ENCODE measurements at places on chromosomes 7 and 10.

DNA sequence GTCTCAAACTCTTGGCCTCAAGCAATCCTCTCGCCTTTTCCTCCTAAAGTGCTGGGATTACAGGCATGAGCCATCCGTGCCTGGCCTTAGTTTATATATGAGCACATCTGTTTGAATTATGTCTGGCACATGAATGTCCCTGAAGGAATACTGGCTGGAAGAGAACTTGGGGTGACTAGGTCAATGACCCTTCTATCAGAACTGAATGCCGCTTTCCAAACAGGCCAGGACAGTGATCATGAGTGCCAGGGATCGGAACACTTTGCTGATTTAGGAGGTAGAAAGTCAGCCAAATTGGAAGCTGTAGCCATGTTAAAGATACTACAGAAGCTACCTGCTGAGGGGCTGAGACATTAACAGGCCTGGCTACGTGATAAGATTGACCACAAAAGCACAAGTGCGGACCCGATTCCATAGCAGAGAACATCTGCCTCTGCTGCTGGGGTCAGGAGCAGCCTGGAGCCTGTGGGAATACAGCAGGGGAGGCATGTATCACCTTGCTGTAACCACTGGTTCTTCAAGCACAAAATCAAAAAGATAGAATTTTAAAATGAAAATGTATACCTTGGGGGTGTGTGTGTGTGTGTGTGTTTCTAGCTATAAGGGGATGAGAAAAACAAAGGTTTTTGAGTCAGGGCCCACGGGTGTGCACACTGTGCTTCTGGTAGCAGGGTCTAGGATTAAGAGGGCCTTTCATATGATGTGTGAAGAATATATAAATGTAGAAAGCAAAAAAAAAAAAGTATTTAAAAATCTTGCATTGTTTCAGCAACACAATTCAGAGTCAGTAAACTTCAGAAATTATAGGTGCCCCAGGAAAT, 293.7 kb downstream of the BBS9 start:
- DNase-seq, result no peak

DNA sequence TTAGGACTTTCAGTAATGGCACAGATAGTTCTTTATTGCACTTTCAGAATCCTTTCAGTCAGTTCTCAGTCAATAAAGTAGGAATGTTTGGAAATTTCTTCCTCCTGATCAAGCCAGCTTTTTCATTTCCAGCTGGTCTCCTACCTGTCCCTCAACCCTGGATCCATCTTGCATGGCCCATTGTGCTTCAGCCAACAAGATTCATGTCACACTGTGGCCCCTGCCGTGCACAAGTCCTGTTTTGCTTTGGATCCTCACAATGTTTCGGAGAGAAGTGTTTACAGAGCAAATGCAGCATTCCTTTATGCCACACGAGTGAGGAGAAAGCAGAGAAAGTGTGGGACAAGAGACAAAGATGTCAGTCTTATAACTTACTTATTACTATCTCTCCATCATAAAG, 1694.7 kb upstream of the LRRTM3 start:
- no peak for DNase-seq

DNA sequence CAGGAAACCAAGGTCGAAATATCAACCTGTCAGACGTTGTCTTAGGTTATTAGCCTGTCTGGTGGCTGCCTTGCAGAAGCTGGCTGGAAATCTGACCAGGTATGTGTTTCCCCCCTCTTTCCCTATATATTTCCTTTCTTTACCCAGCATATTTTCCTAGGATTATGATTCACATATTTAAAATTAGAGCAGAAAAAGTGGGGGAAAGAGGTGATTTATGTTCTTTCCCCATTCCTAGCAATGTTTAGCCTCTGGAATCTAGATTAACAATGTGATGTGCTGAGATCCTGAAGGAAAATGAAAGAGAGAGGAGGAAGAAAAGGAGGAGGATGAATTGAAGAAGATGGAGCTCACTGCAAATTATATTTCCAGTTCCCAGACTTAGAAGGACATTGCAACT, 421.4 kb upstream of the AUTS2 start:
- no peak for DNase-seq

GRCh38 chr10:73906524-73907447, 4.1 kb upstream of the PLAU start:
- DNase-seq, result no peak

DNA sequence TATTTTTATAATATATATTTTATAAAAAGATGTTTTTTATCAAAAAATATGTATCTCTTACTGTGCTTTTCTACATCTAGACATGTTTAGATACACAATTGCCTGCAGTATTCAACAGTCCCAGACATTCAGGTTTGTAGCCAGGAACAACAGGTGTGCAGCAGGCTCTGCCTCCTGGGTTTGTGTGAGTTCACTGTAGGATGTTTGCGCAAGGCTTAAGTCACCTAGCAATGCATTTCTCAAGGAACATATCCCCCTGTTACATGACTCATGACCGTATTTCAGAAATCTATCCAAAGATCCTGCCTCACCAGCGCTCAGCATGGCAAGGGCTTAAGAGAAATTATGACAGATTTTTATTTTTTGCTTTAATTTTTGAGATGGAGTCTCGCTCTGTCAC, 41.5 kb downstream of the PITRM1 start:
- DNase-seq, result no peak

- no peak for DNase-seq
Measured at GRCh38 chr7:106100863-106101629, 11.1 kb downstream of the SYPL1 start.

- no peak for DNase-seq
Measured at GRCh38 chr10:32139223-32140073, 83.2 kb upstream of the KIF5B start.

DNA sequence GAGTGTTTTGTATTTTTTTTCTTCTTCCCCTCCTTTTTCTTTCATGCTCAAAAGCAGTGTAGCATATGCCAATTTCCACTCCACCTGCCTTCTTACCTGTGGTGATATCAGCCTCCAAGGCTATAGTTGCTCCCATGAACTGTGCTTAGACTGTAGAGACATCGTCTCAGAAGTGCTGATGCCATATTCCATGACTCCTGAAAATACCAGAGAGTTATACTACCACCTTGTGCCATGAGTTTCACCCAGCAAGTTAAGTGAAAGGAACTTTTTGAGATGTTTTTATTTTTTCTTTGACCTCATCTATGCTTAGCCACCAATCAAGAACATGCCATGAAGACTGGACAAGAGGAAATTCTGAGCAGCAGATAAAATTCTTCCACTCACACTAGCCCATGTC, 142.8 kb upstream of the SEMA3E start:
- DNase-seq, result no peak

DNA sequence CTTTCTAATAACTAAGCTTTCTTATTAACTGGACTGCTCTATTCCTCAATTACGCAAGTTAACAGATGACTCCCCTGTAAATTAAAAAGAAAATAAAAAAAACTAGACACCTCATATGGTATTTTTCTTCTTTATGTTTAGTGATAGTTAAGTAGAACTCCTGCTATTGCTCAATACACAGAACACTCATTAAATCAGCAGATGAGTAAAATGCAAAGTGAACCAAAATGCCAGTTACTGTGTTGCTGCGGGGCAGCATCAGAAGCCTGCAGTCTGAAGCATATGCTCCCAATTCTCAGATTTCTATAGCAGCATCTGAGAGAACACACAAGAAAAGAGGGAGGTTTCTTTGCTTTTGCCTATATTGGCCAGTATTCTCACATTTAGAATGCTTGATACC, 28.4 kb downstream of the CDK6 start:
- DNase-seq, result no peak

DNA sequence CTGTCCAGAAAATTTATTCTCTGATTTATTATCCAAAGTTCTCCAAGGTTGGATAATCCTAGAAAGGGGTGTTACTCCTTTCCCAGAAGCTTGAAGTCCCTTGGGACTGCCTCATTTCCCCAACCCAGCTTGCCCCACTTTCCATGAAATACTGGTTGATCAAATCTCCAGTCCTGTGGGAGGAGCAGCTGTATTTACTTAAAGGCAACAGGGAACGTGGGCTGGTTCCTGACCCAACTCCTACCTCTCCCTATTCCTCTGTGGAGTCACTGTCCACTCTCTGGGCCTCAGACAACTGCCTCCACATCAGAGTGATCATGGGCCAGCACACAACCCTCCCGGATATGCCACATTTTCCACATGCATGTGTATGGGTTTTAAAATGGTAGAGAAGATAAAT, 166.2 kb upstream of the PRR15 start:
- DNase-seq, result no peak

- no peak for DNase-seq
Measured at GRCh38 chr7:146652176-146652575, 535.6 kb downstream of the CNTNAP2 start.

- no peak for DNase-seq
Measured at GRCh38 chr10:124688386-124688785, 55.8 kb downstream of the FAM53B start.

- DNase-seq, result no peak
Measured at GRCh38 chr7:155744971-155745683, 67.1 kb downstream of the SHH start.

DNA sequence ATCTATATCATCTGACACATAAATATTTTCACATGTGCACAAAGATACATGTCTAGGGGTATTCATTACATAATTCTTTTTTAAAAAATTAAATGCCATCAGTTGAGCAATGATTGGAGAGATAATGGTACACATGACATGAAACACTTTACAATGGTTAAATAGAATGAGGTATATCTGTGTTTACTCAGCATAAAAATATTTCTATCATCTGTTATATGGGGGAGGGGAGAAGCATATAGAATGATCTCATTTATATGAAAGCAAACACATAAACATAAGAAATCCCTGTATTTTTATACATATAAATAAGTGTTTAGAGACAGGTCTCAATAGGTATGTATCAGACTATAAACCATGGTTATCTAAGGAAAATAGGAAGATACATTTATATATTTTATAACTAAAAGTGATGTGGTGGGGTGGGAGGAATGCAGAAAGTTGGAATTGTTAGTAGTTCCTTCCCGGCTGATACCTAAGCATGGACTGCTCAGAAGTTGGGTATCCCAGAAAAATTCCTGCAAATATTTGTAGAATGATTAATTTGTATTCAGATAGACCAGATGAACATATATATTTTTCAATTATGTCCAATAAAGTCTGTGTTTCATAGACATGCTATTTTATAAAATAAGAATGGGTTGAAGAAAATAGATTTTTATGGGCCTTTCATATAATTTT, 75.1 kb downstream of the SHOC2 start:
- no peak for DNase-seq

- no peak for DNase-seq
Measured at GRCh38 chr7:81822811-81823210, 53.0 kb upstream of the HGF start.

DNA sequence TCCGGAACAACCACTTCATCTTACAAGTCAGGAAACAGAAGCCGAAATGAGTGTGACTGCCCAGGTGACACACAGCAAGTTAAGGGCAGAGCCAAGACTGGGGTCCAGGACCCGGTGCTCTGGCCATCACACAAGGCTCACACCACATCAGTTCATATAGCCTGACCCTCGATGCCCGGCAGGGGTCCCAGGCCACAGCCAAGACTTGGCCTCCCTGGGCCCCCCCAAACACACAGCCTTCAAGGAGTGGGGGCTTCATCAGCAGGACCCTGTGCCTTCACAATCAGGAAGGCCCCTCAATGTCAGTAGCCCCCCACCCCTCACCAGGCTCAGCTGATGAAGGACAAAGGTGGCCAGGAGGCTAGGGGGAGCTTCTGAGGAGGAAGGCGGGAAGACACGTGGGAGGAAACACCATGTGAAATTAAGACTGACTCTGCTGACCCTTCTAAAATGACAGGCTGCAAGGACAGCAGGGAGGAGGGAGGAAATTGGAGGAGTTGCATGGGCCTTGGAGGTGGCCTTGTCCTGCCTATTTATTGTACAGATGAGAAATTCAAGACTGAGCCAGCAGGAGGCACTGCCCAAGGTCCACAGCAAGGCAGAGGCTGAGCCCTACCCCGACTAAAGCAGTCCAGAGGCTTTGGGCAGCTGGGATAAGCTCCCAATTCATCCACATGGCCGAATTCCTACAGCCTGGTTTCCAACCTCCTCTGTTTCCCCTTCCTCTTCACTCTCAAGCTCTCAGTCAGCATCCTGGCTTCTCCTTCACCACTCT, 216.1 kb upstream of the ZMIZ1 start:
- DNase-seq, result no peak

DNA sequence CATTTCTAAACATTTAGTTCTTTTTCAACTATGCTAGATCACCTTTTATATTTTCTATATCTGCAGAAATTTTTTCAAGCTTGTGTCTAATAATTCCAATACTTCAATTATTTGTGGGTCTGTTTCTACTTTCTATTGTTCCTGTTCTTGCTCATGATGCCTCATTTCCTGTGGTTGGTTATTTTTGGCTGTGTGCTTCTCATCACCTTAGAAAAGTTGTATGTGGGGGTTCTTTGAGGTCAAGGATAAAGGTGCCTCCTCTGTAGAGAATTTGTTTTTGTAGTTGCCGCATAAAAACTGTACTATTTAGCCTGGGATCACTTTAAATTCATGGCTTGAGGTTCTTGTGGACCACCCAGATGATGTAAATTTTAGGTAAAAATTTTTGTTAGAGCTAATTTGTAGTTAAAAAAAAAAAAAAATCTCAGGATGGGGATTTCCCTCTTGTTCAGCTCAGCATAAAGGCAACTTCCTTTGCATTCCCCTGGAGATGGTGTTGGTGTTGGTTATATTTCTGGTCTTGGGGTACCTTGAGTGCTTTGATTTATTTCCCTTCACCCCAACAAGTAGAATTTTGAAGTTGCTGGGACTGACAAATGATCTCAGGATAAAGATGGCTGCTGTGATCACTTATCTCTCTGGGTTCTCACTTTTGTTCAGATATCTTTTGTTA, 27.0 kb upstream of the JAZF1 start:
- peak; percentile 3 for DNase-seq

- no peak for DNase-seq
Measured at GRCh38 chr7:127650847-127651555, 993 bp upstream of the SND1 start.

DNA sequence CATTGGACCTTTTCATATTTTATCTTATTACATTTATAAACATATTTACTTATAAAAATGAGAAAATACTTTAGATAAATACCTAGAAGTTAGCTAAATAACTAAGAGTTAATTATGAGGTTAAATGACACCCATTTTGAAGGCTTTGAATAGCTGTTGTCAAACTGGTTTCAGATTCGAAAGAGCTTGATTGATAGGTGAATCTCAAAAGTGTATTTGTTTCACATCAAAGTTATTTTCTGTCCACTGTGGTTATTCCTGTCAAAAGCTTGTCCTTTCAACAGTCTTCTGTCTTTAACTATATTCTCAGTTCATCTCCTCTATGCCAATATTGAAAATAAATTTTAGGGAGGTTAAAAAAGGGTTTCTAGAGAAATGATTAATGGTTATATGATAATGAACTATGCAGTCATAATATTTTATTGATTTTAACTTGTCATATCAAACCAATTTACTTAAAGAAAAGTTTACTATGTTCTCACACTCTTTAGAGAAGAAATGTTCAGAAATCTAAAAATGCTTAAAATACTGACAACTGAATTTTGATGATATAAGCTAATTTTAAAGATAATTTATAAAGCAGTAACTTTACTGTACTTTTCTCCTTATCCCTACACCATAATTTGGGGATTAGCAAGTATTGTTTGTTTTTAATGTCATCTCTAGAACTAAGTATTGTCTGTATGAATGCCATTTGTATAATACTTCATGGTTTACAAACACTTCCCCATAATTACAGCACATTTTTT, 72.0 kb upstream of the FOXP2 start:
- no peak for DNase-seq

Measured in GM12864 (cell line).